ENCODE measurements at places on chromosomes 1 and 21. TPM values are rescaled to one million over a fixed set of nuclear protein-coding genes. Genes with fewer than 3 reads are reported as not detected.

DNA sequence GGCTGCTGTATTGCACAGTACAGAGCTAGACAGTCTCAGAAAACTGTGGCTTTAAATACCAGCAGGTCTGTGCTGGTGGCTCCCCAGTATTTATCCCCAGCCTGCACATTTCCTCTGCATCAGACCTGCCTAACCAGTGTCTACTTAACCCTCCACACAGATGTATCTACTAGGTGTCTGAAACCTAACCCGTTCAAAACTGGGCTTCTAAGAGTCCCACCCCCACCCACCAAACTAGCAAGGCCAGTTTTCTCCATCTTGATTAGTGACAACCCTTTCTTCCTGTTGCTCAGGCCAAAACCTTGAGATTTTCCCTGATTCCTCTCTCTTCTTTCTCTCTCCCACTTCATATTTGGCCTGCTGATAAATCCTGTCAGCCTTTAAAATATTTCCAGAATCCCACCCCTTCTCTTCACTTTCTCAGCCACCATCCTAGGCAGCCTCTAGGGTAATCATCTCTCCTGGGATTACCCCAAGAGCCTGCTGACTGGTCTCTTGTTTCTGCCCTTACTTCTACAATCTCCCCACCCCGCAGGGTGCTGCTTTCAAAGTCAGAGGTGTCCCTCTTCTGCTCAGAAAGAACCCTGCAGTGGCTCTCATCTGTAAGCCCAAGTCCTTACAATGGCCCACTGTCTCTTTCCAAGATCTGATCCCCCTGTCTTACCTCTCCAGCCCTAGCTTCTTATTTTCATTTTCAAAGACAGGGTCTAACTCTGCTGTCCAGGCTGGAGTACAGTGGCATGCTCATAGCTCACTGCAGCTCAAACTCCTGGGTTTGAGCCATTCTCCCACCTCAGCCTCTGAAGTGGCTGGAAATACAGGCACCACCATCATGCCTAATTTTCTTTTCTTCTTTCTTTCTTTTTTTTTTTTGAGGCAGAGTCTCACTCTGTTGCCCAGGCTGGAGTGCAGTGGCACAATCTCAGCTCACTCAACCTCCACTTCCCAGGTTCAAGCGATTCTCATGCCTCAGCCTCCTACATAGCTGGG lies 45.2 kb downstream of the H3-3A start:
- H3K27me3 ChIP-seq: no peaks in the 10 kb centered on the region
- H3K36me3 ChIP-seq: no peaks in the 10 kb centered on the region
- no peak overlapping the region for H3K4me3 ChIP-seq
- peaks cover 7% of the 10 kb centered on the region for H3K4me1 ChIP-seq
- peak; percentile 38 for DNase-seq
- no peak overlapping the region for H3K27ac ChIP-seq

- H3K4me1 ChIP-seq: peaks cover 6% of the 10 kb centered on the region
- no peak overlapping the region for H3K4me3 ChIP-seq
- DNase-seq: no peak
- no peak overlapping the region for H3K27ac ChIP-seq
Observed at GRCh38 chr1:99146129-99146848, 118.0 kb upstream of the PLPPR4 start.

- no peaks in the 10 kb centered on the region for H3K4me1 ChIP-seq
- H3K36me3 ChIP-seq: peaks cover 3% of the 10 kb centered on the region
- no peak overlapping the region for H3K27ac ChIP-seq
- no peak overlapping the region for H3K4me3 ChIP-seq
- H3K27me3 ChIP-seq: no peaks in the 10 kb centered on the region
- no peak for DNase-seq
Observed at GRCh38 chr1:172917972-172918371, 132.8 kb downstream of the TNFSF18 start.

DNA sequence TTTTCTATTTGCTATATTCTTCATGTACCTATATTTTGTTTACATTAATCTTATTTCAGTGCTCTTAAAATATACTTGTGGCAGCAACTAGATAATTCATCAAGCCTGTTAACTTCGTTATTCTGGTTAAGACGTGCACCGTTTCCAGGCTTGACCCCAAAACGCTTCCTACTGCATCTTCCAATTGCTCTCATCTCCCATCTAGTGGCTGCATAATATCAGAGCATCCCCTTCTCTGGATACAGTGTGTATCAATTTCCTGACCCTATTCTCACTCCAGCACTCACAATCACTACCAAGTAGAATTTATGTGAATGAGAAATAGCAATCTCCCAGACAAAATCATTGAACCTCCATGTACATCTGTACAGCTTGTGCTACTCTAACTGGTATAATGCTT lies 1280.3 kb upstream of the B3GALT2 start:
- DNase-seq: no peak
- H3K27me3 ChIP-seq: peaks cover 6% of the 10 kb centered on the region
- H3K36me3 ChIP-seq: no peaks in the 10 kb centered on the region
- H3K4me1 ChIP-seq: no peaks in the 10 kb centered on the region
- no peak overlapping the region for H3K27ac ChIP-seq
- H3K4me3 ChIP-seq: no peak overlapping the region

- H3K27ac ChIP-seq: no peak overlapping the region
- peaks cover 13% of the 10 kb centered on the region for H3K36me3 ChIP-seq
- no peak for DNase-seq
- peaks cover 12% of the 10 kb centered on the region for H3K4me1 ChIP-seq
Observed at GRCh38 chr1:59819566-59820438, 5.1 kb downstream of the HOOK1 start.

- H3K4me1 ChIP-seq: no peaks in the 10 kb centered on the region
- no peaks in the 10 kb centered on the region for H3K27me3 ChIP-seq
- DNase-seq: peak; percentile 95
Observed at GRCh38 chr1:9867408-9868243, 42.4 kb downstream of the CTNNBIP1 start.

Gene ABCA4
- total RNA-seq: 0.14 TPM

Gene CFHR1
- total RNA-seq: not detected
